ENCODE measurements at places on chromosomes 5 and 9. TPM values are rescaled to one million over a fixed set of nuclear protein-coding genes. Genes with fewer than 3 reads are reported as not detected.

- no peak for DNase-seq
Observed at GRCh38 chr9:16370647-16371046, 499.8 kb downstream of the BNC2 start.

C9 gene
- not detected for total RNA-seq

GRCh38 chr5:164597293-164597900 lies 1092.0 kb downstream of the MAT2B start:
- peak; percentile 6 for DNase-seq

GRCh38 chr5:82045554-82046275 lies 73.9 kb downstream of the ATG10 start:
- DNase-seq: no peak

DNA sequence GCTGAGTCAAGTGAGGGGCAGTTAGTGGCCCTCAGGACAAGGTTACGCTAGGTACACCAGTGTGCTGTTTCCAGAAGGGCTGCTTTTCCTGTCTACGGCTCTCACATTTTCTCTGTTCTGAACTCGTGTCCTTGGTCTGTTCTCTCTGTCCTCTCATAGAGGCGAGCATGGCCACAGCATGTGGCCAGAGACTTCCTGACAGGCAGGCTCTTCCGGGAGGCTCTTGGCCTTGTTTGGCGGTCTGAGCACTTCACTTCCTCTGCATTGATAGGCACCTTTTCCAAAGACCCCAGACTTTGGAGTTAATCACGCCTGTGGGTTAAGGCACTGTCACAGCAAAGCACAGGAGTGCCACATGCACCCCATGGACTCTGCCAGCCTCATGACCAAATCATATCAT lies 1.2 kb downstream of the CKMT2 start:
- DNase-seq: no peak

GRCh38 chr5:11494340-11494739 lies 409.9 kb downstream of the CTNND2 start:
- no peak for DNase-seq

Data from right cardiac atrium (tissue), 5 donors.